ENCODE measurements at places on chromosomes 6 and 20.

- DNase-seq = no peak
These were observed 652.0 kb upstream of the NOX3 start for GRCh38 chr6:156107624-156108101.

GRCh38 chr6:111874025-111874415 is 768 bp upstream of the FYN start:
- no peak for DNase-seq

DNA sequence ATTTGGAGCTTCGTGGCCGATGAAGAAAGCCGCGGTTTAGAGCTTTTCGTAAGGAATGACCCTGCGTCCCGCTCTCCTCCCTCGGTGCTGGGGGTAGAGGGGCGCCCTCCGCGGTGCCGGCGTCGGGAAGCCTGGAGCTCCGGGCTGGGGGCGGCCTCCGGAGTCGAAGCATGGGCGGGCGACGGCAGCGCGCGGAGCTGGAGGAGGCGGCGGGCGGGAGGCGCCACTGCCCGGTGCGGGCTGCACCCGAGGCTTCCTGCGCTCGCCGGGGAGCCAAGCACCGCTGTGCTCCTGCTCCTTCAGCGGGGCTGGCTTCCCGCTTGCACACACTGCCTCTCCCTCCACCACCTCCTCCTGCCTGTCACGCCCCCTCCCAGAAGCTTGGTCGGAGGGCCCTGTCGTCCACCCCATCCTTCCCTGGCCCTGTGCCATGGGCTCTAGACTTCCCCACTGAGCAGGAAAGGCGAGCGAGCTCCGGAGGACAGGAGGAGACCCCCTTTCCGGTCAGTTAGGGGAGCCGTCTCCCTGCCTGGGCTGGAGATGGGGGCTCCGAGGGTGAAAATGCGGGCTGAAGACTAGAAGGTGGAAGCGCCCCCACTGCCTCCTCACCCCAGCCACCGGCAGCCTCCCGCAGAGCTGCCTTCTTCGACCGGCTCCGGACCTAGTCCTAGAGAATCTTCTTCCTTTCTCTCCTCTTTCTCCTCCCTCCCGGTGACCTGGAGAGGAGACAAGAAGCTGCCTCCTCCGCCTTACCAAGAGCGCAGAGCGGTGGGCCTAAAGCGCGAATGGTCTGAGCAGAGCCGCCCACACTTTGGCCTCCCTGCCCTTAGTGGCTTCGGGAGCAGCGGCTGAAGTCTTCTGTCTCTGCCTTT is 1.8 kb downstream of the CDH4 start:
- DNase-seq = no peak

DNA sequence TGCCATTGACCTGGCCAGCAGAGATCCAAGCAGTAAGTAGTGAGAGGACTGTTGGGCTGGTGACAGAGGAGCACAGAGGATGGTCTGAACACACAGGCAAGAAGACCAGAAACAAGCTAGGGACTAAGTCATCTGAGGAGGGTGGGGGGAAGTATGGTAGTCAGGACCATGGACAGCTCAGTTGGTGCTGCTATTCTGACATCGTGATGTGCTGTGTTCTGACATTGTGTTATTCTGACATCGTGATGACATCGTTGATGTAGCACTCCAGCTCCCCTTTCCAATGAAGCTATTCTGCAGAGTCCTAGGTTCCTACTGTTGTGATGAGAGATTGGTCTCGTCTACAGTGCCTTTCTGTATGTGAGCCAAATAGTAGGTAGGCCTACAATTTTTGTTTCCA is 28.7 kb downstream of the CFAP206 start:
- DNase-seq = peak; percentile 15

GRCh38 chr6:157436219-157436943 is 55.4 kb downstream of the ZDHHC14 start:
- DNase-seq = no peak

DNA sequence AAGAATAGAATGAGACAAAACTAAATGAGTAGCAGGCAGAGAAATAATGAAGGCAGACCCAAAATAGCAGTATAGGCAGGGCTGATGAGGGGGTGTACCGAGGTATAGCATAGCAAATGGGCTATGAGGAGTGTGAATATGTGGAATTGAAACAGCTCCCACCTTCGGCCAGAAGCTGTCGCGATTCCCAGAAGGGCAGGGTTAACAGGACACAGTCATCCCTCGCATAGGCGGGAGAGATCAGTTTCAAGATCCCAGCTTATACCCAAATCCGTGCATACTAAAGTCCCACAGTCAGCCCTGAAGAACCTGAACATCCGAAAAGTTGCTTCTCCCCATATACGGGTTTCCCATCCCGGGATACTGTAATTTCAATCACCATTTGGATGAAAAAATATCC is 82.7 kb downstream of the PTPRK start:
- DNase-seq = no peak

- no peak for DNase-seq
These were observed 93.4 kb upstream of the ARID1B start for GRCh38 chr6:156683821-156684220.

DNA sequence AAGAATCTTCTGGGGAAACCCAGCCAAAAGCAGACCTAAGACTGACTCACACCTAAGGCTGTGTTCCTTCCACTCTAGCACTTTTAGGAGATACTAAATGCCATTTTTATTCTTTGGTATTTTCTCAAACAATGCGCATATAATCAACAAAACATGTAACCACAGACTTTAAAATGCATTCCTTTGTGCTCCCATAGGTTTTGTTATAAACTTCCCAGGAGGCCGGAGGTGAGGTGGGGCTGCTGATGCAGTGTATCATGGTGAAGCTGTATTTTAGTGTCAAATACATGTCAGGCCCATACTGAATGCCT is 155.2 kb downstream of the BTBD3 start:
- no peak for DNase-seq

DNA sequence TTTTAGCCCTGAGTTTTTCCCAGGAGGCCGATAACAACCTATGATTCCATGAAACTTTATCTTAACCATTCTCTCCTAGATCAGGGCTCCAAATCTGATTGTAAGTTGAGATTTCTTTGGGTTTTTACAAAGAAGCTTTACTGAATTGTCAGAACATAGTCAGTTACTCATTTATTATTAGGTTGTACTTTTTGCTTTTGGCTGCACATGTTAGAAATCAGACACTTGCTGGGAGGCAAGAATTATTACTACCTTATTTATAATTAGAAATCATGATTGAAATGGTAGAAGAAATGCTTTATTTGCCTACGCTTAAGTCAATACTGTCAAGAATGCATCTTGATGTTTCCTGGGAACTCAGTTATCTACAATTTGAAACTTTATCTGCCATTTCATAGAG is 63.3 kb downstream of the KCNS1 start:
- no peak for DNase-seq

GRCh38 chr6:15470746-15471145 is 192.1 kb downstream of the DTNBP1 start:
- DNase-seq = no peak

DNA sequence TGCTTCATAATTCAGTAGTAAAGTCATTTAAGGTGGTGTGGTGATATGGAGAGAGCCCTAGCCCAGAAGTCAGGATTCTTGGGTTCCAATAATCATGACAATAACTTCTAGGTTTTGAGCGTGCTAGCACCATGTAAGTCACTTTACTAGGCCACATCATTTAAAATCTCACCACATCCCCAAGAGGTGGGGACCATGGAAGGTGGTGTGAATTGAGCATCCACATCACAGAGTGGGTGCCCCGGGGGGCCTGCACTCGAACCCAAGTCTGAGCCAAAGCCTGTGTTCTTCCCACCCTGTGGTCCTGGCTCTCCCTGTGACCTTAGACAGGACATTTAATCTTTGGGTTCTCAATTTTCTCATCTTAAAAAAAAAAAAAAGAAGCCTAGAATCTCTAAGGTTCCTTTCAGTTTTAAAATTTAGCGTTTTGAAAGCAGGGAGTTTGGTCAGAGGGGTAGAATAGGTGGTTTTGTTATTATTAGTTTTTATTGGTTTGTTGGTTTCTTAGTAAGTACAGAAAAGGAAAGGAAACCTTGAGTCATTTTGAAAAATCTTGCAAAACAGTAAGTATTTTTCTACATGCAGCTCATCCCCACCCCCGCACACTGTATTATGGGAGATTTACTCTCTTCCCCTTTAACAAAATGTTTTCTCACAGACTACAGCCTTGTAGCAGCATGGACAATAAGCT is 26.4 kb downstream of the ARMC2 start:
- peak; percentile 17 for DNase-seq

DNA sequence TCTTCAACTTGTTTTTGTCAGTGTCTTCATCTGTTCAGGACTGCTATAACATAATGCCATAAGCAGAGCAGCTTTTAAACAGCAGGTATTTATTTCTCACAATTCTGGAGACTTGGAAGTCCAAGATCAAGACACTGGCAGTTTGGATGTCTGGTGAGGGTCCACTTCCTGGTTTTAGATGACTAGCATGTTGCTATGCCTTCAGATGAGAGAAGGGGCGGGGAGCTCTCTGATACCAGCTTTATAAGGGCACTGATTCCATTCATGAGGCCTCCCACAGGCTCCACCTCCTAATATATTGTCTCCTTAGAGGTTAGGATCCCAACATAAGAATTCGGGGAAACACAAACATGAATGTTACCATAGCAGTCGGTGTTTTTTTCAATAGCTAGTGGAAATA is 52.9 kb downstream of the FAM83B start:
- DNase-seq = no peak

DNA sequence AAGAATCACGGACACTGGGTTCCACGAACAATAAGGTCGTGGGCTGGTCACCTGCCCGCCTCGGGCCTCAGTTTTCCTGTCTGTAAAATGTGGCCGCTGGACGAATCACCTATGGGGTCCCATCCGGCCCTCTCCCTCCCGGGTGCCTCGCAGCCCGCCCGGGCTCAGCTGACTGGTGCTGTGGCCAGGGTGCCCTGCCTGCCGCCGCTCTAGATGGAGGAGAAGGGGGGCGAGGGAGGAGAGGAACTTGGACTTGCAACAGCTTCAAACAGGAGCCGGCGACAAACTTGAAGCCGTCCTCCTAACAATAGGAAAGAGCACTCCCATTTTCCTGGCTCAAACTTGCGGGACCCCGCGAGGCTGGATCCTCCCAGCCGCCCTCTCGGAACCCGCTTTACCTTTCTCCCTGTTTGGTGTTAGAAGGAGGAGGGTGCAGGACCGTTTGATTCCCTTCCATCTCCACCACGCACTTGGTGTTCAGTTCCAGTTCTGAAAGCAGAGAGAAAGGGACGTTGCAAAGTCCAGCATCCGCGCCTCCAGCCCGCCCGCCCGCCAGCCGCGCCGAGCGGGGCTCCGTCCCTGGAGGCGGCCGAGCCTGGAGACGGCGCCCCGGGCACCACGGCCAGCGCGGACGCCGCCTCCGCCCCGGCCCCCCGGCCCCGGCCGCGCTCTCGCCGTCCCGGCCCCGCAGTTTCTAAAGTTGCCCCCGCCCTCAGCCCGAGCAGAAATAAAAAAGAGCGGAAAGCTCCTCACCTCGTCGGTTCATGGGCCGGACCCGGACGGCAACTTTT is 584 bp downstream of the KIF13A start:
- DNase-seq = no peak

- no peak for DNase-seq
These were observed 214.5 kb upstream of the CITED2 start for GRCh38 chr6:139588734-139589593.

Measured in activated gamma-delta T cell treated with anti-CD3 and anti-CD28 coated beads, Interleukin-2, amount 50 U/mL, for 16 hours (primary cell).